ENCODE measurements at places on chromosomes 2 and 18. TPM values are rescaled to one million over a fixed set of nuclear protein-coding genes. Genes with fewer than 3 reads are reported as not detected.

Gene SPDYA
- not detected for total RNA-seq

Gene ST3GAL5
- total RNA-seq: 12.9 TPM

Gene SLC19A3
- total RNA-seq: 0.08 TPM

Gene SFT2D3
- 6.6 TPM for total RNA-seq

Gene AQP12A
- total RNA-seq: not detected

Data from hair follicular keratinocyte (primary cell).